ENCODE measurements at places on chromosomes 3 and 15. TPM values are rescaled to one million over a fixed set of nuclear protein-coding genes. Genes with fewer than 3 reads are reported as not detected.

DNA sequence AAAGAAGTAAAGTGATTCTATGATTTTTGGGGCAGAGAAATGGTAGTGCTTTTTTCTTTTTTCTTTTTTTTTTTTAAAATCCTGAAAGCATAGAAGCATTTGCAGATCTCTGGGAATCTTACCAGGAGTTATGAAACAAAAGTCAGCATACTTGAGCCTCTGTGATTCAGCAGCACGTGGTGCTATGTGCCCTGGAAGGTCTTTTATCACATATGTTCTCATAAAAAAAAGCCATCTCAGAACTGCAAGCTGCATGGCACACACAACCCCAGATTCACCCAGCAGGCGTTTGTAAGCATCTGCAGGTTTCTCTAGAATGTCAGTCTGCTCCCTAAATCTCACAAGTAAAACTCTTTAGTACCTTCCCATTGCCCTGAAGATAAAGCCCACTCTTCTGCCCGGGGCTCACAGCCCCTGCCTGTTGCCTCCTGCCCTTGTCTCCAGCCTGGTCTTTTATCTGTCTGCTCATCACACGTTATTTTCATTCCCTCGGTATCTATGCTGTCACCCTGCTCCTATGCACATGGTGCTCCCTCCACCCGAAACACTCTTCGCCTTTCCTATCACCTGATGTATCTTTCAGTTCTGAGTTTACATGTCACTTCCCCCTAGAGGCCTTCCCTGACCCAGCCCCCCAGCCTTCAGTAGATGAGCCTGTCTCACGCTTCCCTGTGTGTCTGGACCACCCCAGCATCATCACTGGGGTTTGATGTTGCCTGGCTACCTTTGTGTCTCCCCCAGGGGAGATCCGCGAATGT, 72.4 kb downstream of the CHDH start:
- DNase-seq = peak; percentile 73
- peaks cover 6% of the 10 kb centered on the region for H3K27me3 ChIP-seq
- peaks cover 15% of the 10 kb centered on the region for H3K4me1 ChIP-seq
- H3K36me3 ChIP-seq = no peaks in the 10 kb centered on the region
- H3K27ac ChIP-seq = no peak overlapping the region
- no peak overlapping the region for H3K4me3 ChIP-seq

DNA sequence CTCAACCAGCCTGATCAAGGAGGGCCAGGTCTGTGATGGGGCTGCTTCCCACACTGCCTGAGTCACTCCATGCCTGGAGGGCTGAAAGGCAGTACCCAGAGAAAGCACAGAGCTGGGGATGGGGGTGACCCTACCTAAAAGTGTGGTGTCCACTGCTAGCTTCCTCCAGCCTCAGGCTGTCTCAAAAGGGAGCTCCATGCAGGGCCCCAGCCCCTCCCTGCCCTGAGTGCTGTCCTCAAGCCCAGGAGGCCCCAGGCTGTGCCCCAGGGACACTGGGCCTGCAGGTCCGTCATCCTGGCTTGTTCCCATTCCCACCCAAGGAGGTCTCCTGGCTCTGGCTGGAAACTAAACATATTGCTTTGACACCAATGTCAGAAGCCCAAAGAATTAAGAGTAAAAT, 56.8 kb downstream of the ZNF445 start:
- no peak overlapping the region for H3K27ac ChIP-seq
- H3K4me1 ChIP-seq = no peaks in the 10 kb centered on the region
- no peaks in the 10 kb centered on the region for H3K27me3 ChIP-seq
- H3K4me3 ChIP-seq = no peak overlapping the region

DNA sequence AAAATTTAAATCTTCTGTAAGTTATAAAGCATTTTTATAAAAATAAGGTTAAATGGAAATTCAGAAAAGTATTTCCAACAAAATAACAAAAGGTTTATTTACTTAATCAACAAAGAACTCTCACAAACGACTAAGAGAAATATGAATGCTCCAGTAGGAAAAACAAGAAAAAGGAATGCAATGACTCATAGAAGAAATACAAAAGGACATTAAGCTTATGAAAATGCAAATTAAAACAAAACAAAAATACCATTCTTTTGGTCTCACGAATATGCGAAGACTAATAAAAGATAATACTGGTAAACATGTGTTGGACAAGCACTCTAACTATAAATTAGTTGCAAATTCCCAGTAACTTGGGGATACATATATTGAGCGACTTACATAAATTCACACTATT, 17.5 kb upstream of the TBC1D5 start:
- peak; percentile 8 for DNase-seq
- no peak overlapping the region for H3K4me3 ChIP-seq
- H3K36me3 ChIP-seq = no peaks in the 10 kb centered on the region
- H3K4me1 ChIP-seq = peaks cover 4% of the 10 kb centered on the region
- no peak overlapping the region for H3K27ac ChIP-seq

DNA sequence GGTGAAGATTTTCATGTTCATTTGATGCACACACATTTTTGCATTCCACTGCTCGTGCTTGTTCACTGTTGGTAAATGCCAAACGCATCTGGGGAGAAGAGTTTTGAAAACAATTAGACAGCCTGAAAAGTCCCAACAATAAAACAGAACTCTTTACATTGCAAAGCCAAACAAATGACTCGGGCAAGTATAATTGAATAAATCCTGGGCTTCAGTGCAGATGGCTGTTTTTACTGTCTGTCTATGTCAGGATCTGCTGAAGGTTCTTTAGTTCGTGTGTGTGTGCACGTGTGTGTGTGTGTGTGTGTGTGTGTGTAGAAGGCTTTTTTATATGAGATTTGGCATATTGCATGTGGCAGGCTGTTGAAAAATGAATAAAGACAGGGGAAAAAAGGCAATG, 277.5 kb upstream of the CDIN1 start:
- no peaks in the 10 kb centered on the region for H3K36me3 ChIP-seq
- no peak overlapping the region for H3K4me3 ChIP-seq
- no peaks in the 10 kb centered on the region for H3K4me1 ChIP-seq
- no peak for DNase-seq
- H3K27me3 ChIP-seq = no peaks in the 10 kb centered on the region

- H3K27me3 ChIP-seq = peaks cover 3% of the 10 kb centered on the region
- H3K4me1 ChIP-seq = no peaks in the 10 kb centered on the region
- no peak for DNase-seq
- no peak overlapping the region for H3K4me3 ChIP-seq
- H3K27ac ChIP-seq = no peak overlapping the region
- no peaks in the 10 kb centered on the region for H3K36me3 ChIP-seq
Measured at GRCh38 chr3:14240366-14240765, 61.7 kb downstream of the LSM3 start.

- no peaks in the 10 kb centered on the region for H3K36me3 ChIP-seq
- no peak overlapping the region for H3K4me3 ChIP-seq
- DNase-seq = no peak
- no peaks in the 10 kb centered on the region for H3K4me1 ChIP-seq
- no peak overlapping the region for H3K27ac ChIP-seq
Measured at GRCh38 chr3:156577736-156578135, 22.8 kb upstream of the SSR3 start.

GRCh38 chr3:123333401-123333800, 115.5 kb downstream of the ADCY5 start:
- H3K36me3 ChIP-seq = no peaks in the 10 kb centered on the region
- no peak overlapping the region for H3K4me3 ChIP-seq
- no peaks in the 10 kb centered on the region for H3K4me1 ChIP-seq
- H3K27me3 ChIP-seq = peaks cover 12% of the 10 kb centered on the region

- DNase-seq = no peak
- H3K27ac ChIP-seq = no peak overlapping the region
- peaks cover 7% of the 10 kb centered on the region for H3K4me1 ChIP-seq
Measured at GRCh38 chr15:72195101-72195511, 2.5 kb downstream of the GRAMD2A start.

DNA sequence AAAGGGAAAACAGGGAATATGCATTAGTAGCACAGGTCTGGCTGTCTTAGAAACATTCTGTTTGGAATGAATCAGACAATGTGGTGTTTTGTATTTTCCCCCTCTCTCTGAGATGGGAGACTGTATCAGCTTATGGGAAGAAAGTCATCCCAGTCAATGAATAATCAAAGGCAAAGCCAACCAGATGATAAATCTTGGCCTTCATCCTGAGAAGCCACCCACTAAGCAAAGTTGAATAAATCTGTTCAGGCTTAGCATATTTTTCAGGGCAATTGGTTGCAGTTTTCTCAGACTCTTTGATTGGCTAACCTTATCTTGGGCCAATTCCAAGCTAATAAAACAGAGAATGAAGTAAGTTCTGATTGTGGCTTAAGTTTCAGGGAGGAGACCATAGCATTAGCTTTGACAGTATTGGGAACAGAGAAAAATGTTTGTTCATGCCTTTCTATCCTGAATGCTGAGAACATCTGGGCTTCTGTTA, 63.6 kb upstream of the ARL8B start:
- H3K27ac ChIP-seq = no peak overlapping the region
- peak; percentile 94 for DNase-seq
- H3K4me1 ChIP-seq = peaks cover 13% of the 10 kb centered on the region

GRCh38 chr3:43162230-43163084, 56.6 kb upstream of the POMGNT2 start:
- H3K36me3 ChIP-seq = no peaks in the 10 kb centered on the region
- DNase-seq = no peak
- no peak overlapping the region for H3K27ac ChIP-seq
- no peaks in the 10 kb centered on the region for H3K4me1 ChIP-seq
- no peaks in the 10 kb centered on the region for H3K27me3 ChIP-seq

DNA sequence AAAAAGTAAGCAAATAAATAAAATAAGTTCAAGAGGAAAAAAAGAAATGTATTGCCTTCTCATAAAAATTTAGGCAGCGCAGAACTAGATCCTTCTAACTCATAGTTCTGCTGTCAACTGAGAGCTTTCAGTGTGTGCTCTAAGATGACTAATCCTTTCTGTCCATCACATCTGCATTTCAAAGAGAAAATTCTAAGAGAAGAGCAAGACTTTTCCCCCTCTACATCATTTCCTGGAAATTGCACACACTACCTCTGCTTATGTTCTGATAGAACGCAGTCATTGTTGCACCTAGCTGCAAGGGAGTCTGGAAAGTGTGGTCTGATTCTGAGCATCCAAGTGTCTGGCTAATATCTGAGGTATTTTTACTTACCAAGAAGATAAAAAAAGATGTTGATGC, 39.6 kb upstream of the SLCO3A1 start:
- DNase-seq = no peak
- no peaks in the 10 kb centered on the region for H3K4me1 ChIP-seq
- no peak overlapping the region for H3K4me3 ChIP-seq
- H3K27ac ChIP-seq = no peak overlapping the region

DNA sequence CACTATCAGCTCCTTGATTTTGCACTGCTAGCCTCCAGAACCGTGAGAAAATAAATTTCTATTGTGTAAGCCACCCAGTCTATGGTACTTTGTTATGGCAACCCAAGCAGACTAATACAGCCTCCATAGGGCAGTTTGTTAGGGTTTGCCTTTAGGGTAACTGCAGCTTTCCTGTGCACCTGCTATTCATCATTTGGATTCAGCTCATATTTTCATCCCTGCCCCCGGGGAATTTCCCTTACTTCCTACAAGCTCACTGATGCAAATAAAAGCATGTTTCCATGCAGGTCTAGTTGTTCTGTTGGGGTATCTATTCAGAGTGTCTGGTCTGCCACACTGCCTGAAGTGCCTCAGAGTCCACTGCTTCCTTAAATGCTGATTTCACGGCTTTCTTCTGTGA, 48.6 kb upstream of the ATOSA start:
- no peak for DNase-seq
- no peaks in the 10 kb centered on the region for H3K27me3 ChIP-seq
- no peak overlapping the region for H3K4me3 ChIP-seq
- H3K4me1 ChIP-seq = peaks cover 6% of the 10 kb centered on the region

DNA sequence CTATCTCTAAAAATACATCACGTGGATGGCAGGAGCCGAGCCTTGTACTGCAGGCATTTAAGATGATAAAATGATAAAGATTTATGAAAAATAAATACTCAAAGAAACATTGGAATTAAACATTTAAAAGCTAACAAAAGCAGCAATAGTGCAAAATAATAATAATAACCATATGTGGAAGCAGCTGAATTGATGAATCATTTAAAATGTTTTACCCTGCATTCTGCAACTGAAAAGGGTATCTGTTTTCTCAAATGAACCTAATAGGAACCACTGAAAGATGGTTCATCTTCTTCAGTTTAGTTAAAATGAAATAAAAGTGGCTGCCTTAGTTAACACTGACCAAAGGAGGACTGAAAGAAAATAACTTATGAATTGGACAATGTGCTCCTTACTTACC, 436.1 kb downstream of the TUSC7 start:
- H3K36me3 ChIP-seq = no peaks in the 10 kb centered on the region
- H3K27me3 ChIP-seq = no peaks in the 10 kb centered on the region
- DNase-seq = no peak
- no peak overlapping the region for H3K4me3 ChIP-seq
- no peaks in the 10 kb centered on the region for H3K4me1 ChIP-seq

- H3K27ac ChIP-seq = no peak overlapping the region
- no peak overlapping the region for H3K4me3 ChIP-seq
- H3K4me1 ChIP-seq = no peaks in the 10 kb centered on the region
- H3K27me3 ChIP-seq = no peaks in the 10 kb centered on the region
- H3K36me3 ChIP-seq = peaks cover 6% of the 10 kb centered on the region
Measured at GRCh38 chr3:126448136-126448892, 27.4 kb downstream of the ZXDC start.

DNA sequence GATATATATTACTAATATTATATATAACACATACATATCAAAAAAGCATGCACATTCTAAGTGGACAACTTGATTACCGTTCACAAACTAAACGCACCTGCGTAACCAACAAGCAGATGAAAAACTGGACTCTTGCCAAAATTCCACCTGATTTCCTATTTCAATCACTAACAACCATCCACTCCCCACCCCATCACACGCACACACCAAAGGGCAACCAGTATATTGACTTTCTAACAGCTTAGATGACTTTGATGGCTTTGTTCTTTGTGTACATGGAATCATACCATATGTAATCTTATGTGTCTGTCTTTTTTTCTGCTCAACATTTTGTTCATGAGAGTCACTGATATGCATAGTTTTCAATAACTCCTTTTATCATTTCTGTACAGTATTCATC, 496.8 kb upstream of the ARRDC4 start:
- H3K36me3 ChIP-seq = no peaks in the 10 kb centered on the region
- no peaks in the 10 kb centered on the region for H3K27me3 ChIP-seq
- no peak overlapping the region for H3K27ac ChIP-seq
- no peaks in the 10 kb centered on the region for H3K4me1 ChIP-seq
- DNase-seq = no peak

DNA sequence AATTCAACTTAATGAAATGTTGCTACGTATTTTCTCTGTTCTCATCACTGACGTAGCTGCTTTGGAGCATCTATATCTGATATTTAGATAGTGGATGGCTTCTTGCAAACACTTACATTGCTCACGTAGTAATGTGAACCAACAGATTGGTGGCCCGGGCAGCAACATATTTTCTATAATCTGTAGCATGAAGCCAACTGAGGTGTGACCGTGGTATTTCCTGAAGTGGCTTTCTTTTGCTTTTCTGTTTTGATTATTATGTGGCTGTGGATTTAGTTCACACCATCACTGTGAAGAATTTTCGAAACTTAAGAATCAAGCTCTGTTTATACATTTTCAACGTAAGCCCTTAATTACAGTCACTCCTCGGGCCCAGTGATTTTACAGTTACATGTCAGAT, 288.5 kb downstream of the LPP start:
- no peak overlapping the region for H3K27ac ChIP-seq
- H3K36me3 ChIP-seq = no peaks in the 10 kb centered on the region
- H3K4me1 ChIP-seq = peaks cover 3% of the 10 kb centered on the region
- no peak overlapping the region for H3K4me3 ChIP-seq

GOLGA6D gene
- not detected for total RNA-seq

C3orf85 gene
- total RNA-seq = not detected

MESP1 gene
- not detected for total RNA-seq

DUOX1 gene
- 0.26 TPM for total RNA-seq

NDUFB4 gene
- total RNA-seq = 109 TPM
